Effector CD8-positive, alpha-beta T cell (primary cell): ENCODE measurements at places on chromosomes 7 and 10.

- no peak for DNase-seq
These were observed 50.6 kb downstream of the PTPRN2 start for GRCh38 chr7:158536871-158537515.

DNA sequence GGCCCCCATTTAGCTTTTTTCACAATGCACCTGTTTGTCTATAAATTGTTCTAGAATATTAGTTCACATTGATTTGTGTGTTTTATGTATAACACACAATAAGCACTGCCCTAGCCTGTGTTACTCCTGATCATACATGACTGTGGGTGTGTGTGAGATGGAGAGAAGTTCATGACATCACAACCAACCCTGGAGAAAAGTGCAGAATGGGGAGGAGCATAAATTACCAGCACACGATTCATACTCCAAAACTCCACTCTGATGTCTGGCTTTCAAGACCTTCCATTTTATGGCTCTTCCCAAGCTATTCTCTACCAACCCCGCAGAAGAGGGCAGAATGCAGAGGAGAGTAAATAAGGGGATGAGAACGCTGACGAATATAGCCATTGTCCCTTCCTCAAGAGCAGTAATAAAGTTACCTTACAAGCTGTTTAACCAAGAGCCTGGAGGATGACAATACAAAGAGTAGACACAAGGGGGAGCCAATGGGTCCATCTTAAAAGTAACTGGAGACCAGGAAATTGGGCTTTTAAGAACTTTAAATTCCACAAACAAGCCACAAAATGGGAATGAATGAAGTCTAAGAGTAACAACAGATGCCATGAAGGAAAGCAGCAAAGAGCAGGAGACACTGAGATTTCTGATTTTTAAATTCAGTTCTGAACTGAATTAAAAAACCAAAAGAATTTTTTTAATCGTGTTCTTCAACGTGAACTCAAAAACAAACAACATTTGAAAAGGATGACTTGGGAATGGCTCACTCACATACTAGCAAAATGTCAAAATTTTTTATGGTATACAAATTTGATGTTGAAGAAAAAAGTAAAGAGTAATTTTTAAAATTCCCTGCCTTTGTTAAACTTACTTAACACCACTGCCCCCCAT, 159.6 kb downstream of the PARD3 start:
- DNase-seq: no peak

DNA sequence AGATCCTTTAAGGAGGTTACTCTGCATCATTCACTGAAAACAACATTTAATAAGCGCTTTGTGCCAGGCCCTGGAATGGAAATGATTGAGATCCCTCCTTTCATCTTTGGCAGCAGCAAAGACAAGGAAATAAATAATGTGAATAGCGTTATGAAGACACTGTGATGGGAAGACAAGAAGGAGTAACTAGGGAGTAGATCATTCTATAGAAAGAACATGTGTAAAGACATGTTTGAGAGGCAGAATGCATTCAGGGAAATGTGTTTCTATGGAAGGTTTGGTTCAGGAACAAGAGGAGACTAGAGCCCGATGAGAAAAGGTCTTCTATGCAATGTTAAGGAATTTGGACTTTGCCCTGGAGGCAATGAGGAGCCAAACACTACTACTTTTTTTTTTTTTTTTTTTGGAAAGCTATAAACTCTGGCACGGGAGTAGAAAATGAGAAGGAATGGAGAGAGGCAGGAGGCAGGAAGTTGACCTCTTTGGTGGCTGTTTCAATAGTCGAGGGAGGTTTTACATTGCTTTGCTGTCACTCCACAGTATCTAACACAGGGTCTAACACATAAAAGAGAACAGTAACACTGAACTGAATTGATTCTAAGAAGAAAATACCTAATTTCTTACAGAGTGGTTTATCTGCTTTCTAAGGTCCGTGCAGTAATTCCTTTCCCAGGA, 44.9 kb downstream of the SMURF1 start:
- no peak for DNase-seq

DNA sequence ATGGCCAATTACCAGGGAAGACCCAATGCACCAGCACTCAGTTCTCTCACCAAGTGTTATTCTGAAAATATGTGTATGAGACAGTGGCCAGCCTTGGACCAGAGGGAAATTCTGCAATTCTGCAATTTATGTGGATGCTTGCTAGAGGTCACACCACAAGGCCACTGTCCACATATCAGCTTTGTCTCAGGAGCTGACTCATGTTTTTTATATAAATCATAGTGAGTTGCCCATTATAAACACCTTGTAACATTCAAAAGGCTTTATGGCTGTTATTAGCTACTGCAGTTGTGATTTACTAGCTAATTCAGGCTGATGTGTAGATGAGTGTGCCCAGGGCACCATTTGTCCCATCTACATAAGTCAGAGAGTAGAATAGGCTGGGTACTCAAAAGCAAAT, 649.0 kb downstream of the LRMDA start:
- no peak for DNase-seq

DNA sequence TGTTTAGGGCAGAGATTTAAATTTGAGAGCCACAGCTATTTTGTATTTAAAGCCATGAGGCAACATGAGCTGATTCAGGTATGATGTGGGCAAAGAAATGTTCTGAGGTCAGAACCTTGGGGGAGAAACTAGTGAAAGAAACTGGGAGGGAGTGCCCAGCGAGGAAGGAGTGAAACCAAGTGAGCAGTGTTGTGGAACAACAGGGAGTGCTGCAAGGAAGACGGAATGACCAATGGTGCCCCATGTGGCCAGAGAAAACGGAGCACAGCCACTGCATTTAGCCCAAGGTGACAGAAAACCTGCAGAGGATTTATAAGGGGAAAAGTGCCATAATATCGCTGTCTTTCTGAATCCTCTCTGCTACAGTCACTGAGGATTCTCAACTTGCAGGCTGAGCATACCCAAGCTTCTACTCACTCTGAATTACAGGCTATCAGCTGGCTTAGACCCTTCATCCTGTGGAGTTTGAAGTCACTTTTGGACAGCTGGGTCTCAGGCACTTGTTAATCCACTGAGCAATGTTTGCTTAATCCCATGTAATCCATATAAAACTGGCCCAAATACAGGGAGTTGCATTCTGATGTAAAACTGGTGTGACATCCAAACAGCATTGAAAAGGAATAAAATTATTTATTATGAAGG, 777.3 kb downstream of the CCSER2 start:
- no peak for DNase-seq

DNA sequence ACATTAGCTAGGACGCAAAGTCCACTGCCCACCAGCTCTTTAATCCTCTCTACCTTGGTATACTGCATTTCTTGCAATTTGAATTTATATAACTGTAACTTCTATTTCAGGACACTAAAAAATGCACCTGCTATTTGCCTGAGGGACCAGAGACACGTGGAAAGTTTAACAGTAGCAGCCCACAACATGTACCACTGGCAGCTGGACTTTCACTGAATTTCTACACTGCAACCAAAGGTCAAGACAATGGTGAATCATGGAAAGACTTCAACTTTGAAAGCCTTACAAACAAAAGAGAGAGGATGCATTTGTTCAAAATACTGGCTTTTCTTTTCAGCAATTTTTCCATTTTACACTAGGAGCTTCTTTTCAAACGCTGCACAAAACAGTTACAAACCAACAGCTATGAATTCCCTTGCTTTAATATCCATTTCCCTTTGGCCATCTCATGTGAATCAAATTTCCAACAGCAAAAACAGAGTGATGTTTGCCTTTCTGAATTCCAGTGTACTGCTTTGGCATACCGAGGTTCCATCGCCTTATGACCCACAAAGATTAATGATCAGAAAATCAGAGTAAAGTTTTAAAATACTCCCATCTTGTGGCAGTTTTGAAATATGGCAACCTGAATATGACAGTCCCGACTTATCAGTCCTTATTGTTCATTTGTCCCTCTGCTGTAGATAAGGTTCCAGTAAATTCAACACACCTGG, 29.9 kb upstream of the HNRNPH3 start:
- DNase-seq: no peak

- DNase-seq: no peak
These were observed 15.5 kb downstream of the EXOC4 start for GRCh38 chr7:133268355-133268754.

GRCh38 chr7:75762350-75762917, 9.6 kb downstream of the CCL26 start:
- DNase-seq: no peak

GRCh38 chr10:121910673-121911420, 17.0 kb downstream of the ATE1 start:
- no peak for DNase-seq

GRCh38 chr7:75920431-75921161, 5.6 kb downstream of the POR start:
- DNase-seq: no peak

DNA sequence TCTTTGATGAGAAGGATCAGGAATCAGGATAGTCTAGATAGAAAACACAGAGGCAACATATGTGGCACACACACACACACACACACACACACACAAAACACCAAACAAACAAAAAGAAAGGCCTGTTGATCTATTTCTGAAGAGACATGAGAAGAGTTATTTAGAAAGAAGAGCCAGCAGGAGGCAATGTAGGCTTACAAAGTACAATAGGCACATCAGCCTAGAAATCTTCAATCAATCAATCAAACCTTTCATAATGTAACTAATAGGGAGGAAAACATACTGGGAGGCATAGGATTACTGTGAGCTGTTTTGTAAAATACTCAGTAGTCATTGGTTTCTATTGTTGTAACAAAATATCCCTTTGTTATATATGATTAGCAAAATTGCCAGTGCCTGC, 47.3 kb upstream of the TES start:
- DNase-seq: no peak

DNA sequence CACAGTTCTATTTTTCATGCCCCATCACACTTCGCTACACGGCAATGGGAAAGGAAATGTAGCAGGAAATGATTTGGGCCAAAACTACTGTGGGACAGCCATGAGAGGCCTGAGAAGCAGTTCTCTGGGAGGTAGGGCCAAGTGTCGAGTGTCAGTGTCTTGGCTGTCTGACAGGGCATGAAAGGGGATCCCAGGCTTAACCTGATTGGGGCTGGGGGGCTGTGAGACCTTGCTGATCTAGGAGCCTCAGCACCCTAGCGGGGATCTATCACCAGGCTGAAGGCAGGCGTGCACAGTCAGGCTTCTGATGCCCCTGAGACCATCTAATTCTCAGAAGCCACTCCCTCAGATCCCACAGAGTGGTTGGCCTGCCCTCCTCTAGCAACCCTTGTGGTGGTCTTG, 58.2 kb upstream of the SLC25A13 start:
- no peak for DNase-seq

DNA sequence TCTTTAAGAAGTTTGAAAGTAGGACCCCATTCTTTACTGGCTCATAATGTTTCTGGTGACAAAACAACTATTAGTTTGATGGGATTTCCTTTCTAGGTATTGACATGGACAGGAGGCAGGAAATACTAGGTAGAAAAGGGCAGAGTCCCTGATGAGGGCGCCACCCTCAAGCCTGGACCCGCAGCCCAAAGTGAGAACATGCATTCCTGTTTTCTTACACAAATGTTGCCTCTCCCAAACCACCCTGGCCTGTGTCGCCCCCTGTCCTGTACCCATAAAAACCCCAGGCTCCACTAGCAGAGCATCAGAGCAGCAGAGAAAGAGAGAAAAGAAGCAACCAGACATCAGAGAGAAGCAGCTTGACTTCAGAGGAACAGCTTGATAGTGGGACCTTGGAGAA, 1055.2 kb upstream of the POT1 start:
- DNase-seq: no peak

DNA sequence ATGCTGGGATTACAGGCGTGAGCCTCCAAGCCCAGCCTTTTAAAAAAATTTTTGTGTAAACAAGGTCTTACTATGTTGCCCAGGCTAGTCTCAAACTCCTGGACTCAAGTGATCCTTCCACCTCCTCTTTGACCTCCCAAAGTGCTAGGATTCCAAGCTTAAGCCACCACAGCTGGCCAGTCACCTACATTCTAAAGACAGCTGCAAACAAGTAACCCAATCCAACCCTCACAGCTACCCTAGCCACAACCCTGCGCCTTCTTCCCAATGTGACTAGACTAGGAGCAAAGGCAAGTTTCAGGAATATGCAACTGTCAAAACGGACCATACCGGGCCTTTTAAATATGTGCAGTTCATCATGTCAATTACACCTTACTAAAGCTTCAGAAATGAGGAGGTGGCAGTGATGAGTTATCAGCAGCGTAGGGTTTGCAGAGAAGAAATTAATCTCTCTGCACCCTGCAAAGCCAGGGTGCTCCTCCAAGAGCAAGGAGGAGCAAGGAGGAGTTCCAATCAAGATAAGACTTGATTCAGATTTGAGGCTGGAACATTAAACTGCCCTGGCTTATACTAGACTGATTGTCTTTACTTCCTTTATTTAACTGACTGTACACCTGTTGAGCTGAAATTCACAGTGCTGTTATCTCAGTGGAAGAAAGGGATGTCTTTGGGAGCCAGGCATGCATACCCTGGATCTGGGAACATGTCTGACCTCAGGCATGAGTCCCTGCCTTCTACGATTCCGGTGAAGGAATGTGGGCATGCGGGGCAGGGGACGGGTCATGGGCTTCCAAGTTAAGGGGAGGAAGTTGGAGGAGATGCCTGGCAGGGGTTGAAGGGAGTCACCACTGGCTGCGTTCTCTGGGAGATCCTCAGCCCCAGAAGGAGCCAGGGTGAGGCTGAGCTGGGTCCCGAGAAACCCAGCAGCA, 15.5 kb upstream of the TMEM120A start:
- DNase-seq: no peak

DNA sequence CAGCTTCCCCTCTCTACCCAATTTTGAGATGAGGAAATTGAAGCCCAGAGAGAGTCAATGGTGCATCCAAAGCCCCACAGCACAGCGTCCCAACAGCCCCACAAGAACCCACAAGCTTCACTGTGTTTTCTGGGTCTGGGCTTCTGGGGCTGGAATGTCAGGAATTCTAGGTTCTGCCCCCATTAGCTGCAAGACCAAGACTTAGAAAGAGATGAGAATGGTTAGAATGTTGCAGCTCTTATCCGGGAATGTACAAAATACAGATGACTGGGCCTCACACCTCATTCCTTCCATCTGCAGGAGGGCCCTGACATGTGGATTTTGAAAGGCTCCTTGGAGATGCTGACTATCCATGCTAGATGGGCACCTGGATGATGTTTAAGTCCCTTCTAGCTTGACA, 6.0 kb upstream of the SGPL1 start:
- DNase-seq: no peak
